Fibroblast of villous mesenchyme (primary cell): ENCODE measurements at places on chromosomes 4 and X. TPM values are rescaled to one million over a fixed set of nuclear protein-coding genes. Genes with fewer than 3 reads are reported as not detected.

DNA sequence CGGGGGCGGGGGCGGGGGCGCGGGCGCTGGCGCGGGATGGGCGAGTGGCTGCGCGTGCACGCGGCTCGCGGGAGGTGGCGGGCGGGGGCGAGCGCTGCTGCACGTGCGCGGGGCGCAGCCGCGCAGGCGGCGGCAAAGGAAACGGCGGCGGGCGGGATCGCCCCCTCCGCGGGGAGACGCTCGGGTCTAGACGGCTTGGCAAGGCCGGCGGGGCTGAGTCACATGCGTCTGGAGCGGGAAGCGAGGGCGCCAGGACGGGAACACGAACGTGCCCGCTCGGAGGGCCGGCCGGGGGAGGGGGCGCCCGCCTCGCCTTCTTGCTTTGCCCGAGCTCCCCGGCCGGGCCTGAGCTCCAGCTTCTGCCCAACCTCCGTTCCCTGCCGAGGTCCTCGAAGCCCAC is 4.3 kb upstream of the HAUS7 start:
- peak; percentile 51 for DNase-seq

GRCh38 chr4:149322203-149322602 is 493.4 kb downstream of the IQCM start:
- no peak for DNase-seq

- no peak for DNase-seq
Measured at GRCh38 chrX:114101081-114101480, 482.8 kb upstream of the HTR2C start.

- DNase-seq = no peak
Measured at GRCh38 chr4:147594107-147594506, 23.1 kb upstream of the TMEM184C start.

GRCh38 chr4:168907119-168907698 is 102.8 kb downstream of the CBR4 start:
- DNase-seq = peak; percentile 85

- DNase-seq = peak; percentile 9
Measured at GRCh38 chr4:25795566-25796454, 67.0 kb downstream of the SEL1L3 start.

GRCh38 chr4:113472864-113473263 is 288.7 kb downstream of the CAMK2D start:
- DNase-seq = no peak

DNA sequence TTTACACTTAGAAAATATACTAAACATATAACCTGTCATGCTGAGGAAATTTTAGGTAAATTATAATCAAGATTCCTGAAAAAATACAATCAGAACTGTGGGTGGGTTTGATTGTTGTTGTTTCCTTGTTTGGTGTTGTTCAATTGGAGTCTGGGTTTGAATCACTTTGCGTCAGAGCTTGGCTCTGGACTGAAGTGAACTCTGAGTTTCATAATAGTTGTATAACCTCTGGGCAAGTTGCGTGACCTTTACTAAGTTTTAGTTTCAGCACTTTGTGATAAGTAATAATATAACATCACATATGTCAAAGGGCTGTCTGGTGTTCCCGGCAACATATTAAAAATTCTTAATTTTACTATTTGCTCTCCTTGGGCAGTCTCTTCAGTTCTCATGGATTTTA is 758.1 kb downstream of the RAPGEF2 start:
- DNase-seq = no peak

DNA sequence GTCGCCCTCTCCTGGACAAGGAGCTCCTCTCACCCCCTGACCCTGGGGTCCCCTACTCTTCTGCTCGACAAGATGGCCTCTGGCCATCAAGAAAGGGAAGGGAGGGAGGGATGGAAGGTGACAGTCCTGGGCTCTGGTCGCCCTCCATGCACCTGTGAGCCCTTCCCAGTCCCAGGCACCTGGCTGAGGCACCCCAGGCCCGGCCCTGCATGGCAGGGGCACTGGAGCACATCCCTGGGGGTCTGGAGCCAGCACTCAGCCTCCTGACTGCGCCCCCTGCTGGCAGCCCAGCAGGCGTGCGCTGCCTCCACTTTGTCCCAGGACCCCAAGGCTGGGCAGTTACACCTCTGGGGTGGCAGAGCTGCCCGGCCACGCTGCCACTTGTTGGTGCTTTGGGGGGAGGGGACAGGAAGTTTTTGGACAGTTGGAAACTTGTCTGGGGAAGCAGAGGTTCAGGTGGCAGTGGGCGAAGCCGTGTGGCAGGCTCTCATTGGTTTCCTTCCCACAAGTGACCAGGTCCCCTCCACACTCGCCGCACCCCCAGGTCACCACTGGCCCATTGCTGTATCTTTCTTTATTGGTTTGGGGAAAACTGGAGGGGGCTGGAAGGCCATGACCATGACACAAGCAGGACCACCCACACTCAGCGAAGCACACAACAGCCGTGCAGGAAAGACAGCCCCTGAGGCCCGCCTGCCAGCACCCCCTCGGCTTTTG is 4.3 kb downstream of the PNCK start:
- DNase-seq = no peak

DNA sequence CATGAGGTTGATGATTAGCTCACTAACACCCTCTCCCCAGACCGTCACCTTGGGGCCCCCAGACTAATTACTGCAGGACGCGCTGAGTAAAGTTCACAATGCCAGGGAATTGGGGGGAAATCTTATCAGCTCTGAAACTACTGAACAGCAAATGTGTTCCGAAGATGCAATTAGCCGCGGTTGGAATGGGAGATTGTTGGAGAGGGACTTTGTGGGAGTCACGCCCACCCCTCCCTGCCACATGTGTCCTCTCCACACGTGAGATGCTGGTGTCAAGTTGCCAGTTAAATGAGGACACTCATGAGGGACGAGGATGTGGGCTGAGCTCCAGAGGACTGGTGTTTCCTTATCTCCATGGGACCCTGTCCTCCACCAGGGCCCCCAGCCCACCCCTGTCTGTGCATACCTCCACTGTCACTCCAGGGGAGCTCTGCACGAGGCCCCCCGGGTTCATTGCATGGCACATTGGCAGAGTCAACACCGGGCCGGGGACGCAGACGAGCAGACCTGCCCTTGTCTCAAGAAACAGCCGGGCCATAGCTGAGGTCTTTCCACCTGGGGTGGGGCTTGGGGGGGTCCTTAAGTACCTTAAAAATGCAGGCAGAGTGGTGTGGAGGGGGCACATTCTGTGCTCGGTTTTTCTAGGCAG is 175.4 kb upstream of the PSAPL1 start:
- DNase-seq = no peak

DNA sequence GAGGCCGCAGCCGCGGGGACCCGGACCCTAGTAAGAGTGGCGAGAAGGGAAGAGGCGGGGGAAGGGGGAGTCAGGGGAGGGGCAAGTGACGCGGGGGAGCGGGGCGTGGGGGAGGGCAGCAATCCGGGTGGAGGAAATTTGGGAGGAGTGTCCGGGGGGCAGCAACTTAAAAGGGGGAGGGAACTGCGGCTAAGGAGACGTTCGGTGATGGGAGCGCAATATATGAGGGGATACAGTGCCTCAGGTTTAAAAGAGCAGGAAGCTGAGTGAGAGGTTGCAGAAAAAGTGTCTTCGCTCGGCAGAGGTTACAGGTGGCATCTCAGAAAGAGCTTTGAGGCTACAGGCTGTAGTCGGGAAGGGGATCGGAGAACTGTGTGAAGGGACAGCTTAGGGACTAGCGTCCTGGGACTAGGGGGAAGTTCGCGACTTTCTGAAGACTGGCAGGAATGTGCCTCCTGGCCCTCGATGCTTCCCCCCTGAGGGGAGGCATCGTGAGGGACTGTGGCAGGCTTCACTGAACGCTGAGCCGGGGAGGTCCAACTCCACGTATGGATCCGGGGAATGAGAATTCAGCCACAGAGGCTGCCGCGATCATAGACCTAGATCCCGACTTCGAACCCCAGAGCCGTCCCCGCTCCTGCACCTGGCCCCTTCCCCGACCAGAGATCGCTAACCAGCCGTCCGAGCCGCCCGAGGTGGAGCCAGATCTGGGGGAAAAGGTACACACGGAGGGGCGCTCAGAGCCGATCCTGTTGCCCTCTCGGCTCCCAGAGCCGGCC is 519 bp downstream of the FOXO4 start:
- DNase-seq = peak; percentile 48

GRCh38 chr4:97942951-97943350 is 200.3 kb downstream of the STPG2 start:
- DNase-seq = no peak

- no peak for DNase-seq
Measured at GRCh38 chr4:10051517-10052135, 30.3 kb upstream of the SLC2A9 start.

DNA sequence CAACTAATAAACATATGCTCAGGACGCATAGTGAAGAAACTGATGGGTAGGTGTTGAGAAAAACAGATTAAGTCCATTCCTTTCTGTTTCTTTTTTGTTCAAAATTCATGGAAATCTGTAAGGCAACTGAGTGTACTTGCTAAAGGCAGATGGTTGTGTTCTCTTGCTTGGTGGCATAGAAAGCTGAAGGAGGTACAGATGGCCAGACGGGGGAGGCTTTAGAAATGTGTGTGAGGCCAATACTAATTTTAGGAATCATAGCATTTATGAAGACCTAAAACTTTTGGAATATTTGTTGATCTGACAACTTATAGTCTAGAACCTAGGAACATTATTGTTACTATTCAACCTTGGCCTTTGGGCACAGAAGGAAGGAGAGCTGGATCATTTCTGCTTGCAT is 56.8 kb upstream of the EMCN start:
- no peak for DNase-seq

The MAOB gene
- under 0.01 and 0.43 TPM in 2 replicates for total RNA-seq

The TMSB15B gene
- total RNA-seq = 3.5 and 6.5 TPM in 2 replicates

The FAM47A gene
- not detected in 2 replicates for total RNA-seq

The UNC5C gene
- total RNA-seq = under 0.01 and 0.43 TPM in 2 replicates

The FATE1 gene
- total RNA-seq = not detected in 2 replicates
